ENCODE measurements at places on chromosomes 12 and 14. TPM values are rescaled to one million over a fixed set of nuclear protein-coding genes. Genes with fewer than 3 reads are reported as not detected.

GRIP1 gene
- total RNA-seq, result 12.5 TPM

POTEG gene
- total RNA-seq, result not detected

CIT gene
- 5.1 TPM for total RNA-seq

GRCh38 chr14:70890826-70891659 lies 16.2 kb upstream of the PCNX1 start:
- no peak for DNase-seq

DNA sequence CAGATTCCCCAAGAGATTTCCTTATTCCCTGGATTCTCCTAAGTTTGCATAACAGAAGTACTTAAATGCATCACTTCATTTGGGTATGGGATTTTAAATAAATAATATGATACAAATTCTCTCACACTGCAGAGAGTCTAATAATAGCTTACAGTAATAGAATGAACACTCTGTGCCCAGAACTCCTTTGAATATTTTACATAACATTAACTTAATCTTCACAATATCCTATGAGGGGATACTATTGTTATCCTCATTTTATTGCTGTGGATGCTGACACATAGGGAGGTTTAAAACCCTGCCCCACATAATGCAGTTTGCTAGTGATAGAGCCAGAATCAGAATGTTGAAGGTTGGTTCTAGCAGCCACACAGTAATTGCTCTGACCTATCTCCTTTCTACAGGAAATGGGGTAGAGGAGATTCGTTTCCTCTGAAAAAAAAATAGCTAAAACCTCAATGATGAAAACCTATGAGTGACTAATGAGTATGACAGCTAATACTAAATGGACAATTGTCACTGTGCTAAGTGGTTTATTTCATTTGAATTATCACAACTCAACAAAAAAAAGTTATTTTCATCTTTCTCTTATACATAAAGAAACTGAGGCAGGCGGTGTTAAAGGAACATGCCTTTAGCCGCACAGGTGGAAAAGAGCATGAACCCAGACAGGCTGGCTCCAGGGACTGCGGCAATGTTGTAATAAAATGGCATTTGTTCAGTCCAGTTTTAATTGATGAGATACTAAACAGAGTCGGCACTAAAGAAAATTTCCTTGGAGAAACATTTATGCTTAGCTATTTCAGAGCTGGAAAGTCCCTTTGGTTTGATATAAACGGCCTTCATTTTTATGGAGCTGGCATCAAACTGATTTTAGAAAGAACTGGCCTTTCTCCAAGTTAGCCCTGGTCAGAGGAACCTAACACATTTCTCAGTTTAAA lies 880.9 kb downstream of the NRXN3 start:
- DNase-seq, result no peak

GRCh38 chr14:54301359-54301758 lies 95.4 kb upstream of the CDKN3 start:
- no peak for DNase-seq

DNA sequence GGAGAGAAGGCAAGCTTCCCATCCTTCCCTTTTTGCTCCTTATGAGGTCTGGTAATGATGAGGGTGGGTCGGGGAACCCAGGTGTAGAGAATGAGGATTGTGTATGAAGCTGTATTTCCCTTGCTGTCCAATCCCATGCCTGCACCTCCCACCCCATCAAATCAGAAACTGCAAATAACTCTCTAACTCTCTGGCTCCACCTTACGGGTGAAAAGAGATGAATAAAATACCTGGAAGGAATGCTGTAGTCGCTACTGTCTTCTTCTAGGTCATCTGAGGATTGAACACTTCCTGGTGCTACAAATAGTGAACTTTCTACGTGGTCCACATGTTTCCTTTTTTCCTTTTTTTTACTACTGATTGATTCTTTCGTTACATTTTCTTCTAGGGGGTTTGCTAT lies 38.9 kb upstream of the DICER1 start:
- no peak for DNase-seq

DNA sequence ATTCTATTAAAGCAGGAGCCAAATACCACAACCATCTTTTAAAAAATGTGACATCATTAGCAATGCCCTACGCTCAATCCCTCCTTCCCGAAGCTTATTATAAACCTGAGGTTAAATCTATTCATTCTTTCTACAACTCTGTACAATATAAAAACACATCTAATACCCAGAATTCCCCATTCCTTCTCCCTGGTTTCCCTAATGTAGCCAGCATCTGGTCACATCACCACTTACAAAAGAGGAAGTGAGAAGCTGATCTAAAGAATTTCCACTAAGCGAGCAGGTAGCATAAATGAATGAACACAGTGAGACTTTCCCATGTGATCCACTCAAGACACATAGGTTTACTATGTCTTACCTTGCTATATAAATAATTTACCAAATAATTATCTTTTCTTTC lies 90.4 kb downstream of the LRP6 start:
- no peak for DNase-seq

GRCh38 chr14:61475316-61475715 lies 153.9 kb downstream of the PRKCH start:
- DNase-seq, result no peak

DNA sequence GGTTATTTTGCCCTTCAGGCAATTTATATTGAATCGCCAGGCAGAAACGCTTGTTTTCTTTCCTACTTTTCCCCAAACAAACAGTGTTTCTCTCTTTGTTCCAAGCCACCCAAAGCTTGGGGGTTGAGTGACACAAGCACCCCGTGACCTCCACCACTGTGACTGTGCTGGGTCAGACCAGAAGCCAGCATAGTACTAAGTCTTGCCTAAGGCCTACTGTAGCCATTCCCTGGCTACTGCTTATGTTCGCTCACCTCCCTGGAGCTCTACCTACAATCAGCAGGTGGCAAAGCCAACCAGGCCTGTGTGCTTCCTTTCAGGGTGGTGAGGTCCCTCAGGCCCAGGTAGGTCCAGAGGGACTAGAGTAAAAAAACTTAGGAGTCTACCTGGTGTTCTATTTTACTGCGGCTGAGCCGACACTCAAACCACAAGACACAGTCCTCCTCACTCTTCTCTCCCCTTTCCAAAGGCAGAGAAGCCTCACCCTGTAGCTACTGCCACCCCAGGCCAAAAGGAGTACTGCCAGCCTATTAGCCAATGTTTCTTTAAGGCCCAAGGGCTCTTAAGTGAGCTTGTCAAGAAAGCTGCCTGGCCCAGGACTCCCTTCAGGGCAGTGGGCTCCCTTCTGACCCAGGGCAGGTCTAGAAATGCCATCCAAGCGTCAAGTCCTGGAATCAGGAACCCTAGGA lies 411.8 kb upstream of the MIS18BP1 start:
- no peak for DNase-seq

DNA sequence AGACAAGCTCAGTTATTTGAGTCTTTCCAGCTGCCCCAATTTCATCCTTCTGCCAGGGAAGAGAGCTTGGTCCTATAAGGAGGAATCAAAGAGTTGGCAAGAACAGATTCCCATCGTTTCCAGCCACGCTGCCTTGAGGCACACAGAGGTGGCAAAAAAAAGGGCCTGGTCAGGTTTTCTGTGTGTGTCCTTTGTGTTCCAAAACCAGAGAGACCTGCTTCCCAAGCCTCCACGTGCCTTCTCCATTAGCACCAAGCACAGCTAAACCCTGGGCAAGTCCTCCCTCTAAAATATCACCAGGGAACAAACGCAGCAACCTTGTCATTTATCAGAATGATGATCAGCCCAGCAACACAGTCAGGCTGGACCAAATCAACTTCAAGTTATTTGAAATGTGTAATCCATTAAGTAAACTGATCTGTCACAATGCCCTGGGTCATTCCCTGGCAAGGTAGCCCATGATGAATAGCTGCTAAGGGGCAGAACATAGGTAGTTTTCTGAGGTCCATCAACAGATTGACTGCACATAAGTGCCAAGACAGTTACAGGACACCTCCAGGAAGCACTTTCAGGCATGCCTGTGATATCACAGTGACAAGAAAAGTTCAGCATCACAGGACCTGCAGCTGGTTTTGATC lies 28.6 kb upstream of the C12orf42 start:
- no peak for DNase-seq

DNA sequence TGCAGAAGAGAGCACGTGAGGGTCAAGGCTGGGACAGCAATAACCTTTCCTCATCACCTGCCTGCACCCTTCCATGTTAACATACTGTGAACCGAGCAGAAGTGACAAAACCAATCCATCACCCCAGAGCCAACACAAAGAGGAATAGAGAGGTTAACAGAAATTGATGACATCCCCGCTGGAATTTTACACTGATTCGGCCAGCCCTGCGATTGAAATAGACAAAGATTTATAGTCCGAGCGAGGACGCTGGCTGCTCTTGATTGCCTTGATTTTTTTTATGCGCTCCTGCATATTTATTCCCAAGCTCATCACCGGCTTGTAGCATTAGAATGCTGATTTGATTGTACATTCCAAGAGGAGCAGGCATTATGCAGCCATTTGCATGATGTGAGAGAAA lies 729.7 kb downstream of the BCL11B start:
- no peak for DNase-seq
